ENCODE measurements at places on chromosomes 1 and 21.

- no peak for DNase-seq
Measured at GRCh38 chr1:228792601-228793000, 57.3 kb downstream of the RHOU start.

DNA sequence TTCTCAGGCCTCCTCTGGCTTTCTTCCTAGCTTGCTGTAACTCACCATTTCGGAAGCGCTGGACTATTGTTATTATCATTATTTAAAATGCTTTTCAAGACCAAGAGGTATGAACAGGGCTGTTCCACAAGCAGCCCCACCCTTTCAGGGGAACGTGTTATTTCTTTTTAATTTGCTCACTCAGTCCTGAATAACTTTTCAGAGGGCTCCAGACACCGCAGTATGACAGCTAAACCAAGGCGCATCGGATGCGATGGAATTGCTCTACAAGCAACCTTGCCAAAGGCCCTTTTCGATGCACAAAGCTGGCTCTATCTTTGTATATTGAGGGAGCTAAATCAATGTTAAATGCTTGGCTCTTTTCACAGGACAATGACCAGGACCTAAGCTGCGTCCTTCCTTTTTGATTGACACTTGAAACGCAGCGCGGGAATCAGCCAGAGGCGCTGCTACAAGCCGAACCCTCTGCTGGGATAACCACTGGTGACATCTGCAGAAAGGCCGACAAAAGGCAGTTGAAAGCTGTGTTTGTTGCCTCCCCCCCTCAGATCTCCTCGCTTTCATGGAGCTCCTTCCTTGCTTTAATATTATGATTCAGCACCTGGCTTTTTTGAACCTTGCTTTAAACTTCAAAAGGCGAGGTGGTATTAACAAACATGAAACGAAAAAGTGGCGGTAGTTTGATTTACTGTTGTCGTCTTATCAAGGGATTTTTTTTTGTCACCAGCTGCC, 204.7 kb upstream of the PROX1 start:
- DNase-seq = no peak

- DNase-seq = no peak
Measured at GRCh38 chr1:228838717-228839500, 103.6 kb downstream of the RHOU start.

DNA sequence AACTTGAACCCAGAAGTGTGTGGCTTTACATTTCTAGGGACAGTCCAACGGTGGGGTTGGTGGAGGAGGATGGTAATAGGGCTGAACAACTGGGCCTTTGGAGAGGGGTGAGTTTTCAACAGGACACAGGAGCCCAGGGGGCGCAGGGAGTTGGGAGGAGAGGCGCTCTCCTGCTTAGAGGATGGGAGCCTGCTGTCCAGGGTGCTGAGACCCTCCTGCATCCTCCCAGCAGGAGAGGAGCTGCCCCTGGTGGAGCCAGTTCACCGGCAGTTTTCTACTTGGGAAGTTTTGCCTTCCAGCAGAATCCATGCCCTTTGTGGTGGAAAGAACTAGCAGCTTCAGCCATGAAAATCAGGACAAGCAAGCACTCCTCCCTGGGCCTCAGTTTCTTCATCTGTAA, 8.6 kb downstream of the KCNC4 start:
- no peak for DNase-seq

GRCh38 chr1:202812176-202813026, 1.6 kb downstream of the PCAT6 start:
- no peak for DNase-seq

DNA sequence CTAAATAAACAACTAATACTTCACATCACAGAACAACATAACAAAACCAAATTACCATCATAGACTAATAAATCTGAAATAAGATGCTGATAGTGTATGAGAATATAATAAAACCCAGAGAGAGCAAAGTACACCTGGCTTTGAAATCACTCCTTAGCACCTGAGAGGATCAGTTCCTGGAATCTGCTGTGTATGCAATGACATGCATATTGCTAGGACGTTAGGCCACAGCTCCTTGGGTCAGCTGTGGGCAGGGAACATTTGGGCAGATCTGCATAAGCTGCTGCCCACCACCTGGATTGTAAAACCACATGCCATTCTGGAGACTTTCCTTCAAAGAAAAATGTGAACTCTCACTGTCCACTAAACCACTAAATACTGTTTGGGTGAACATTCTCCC, 81.1 kb downstream of the NR5A2 start:
- no peak for DNase-seq

- DNase-seq = no peak
Measured at GRCh38 chr1:84570436-84571149, 3.6 kb downstream of the CTBS start.

- DNase-seq = no peak
Measured at GRCh38 chr1:81455481-81455880, 345.3 kb upstream of the ADGRL2 start.

DNA sequence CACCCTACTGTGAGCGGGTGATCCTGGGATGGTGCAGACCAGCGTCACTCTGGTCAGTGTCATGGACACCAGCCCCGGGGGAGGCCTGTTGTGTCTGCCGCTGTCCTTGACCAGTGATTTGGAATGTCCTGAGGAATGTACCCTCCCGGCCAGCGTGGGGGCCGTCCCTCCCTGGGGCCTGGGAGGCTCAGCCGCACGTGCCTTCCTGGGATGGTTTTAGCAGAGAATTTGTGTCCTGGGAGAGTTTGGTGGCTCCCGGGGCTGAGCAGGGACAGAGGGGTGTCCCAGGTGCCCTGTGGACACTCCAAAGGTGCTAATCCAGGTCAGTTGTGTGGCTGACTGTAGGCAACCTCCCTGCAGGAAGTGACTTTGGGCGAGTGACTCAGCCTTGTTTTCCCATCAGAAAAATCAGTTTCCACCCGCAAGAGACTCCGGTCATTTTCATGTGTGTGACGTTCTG, 6.2 kb downstream of the ARHGEF16 start:
- DNase-seq = no peak

- DNase-seq = no peak
Measured at GRCh38 chr1:232686346-232686745, 56.4 kb upstream of the SIPA1L2 start.

DNA sequence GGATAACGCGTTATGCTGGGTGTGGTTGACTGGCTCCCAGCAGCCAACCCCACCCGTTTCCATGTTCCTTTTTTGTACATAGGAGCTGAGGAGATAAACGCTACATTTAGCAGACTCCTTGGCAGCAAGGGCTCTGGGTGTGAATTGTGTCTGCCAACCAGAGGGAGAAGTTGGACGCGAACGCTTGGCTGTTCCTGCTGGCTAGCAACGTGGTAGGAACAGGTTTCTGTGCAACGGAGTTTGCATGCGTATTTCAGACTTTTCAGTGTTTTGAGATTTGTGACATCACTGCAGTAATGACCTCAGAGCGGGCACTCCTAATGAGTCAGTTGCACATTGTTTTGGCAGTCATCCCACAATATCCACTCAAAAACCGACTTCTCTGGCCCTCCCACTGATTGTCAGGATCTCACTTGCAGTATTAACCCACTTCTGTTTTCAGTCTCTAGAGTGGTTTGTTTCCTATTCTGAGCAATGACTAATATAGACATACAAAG, 98.7 kb upstream of the RGS1 start:
- no peak for DNase-seq

DNA sequence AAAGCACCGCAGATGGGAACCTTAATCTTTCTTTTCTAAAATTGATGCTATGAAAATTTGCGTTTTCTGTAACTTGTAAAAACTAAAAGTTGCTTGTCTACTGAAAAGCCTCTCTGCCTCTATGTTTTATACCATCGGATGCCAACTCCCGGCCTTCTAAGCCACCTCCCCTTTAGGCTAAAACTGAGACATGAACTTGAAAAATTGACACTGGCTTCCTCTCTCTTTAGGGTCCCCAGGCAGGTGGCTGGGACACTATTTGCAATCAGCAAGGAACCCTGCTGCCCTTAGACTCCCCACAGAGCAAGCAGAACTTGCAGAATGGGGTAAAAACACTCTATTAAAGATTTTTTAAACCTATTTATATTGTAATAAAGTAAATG, 151.1 kb upstream of the CAMK1G start:
- DNase-seq = no peak

- DNase-seq = no peak
Measured at GRCh38 chr21:38173276-38174035, 83.3 kb upstream of the KCNJ15 start.

DNA sequence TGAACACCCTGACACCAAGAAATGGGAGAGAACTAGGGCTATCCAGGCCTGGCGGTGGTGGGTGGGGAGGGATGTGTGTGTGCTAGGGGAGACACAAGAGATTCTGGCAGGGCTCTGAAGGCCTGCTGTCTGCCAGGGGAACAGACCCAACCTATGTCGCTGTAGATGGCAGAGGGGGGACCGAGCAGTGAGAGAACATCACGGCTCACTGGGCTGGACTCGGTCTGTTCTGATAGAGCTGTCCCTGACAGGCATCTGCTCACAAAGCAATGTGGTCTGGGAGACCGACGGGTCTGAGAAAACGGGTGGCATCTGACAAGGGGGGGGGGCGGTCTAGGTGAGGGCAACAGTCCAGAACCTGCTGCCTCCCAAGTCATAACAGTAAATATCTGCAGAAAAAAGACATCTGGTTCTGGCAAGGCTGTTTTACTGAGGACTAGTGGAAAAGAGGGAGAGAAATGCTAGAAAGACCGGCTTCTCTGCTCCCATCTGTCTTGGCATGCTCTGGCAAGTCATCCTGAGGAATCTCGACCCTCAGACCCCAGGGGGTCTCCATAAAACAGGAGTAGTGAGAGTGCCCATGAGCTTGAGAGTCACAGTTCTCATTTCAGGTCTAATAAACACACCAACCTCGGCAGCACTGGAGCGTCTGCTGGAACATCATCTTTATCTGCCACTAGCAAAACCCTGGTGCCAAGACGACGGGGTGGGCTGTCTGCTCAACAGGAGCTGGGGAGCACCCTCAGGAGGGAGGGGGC, 36.5 kb downstream of the SLC66A1 start:
- no peak for DNase-seq

GRCh38 chr1:51877434-51878307, 856 bp downstream of the NRDC start:
- peak; percentile 2 for DNase-seq

DNA sequence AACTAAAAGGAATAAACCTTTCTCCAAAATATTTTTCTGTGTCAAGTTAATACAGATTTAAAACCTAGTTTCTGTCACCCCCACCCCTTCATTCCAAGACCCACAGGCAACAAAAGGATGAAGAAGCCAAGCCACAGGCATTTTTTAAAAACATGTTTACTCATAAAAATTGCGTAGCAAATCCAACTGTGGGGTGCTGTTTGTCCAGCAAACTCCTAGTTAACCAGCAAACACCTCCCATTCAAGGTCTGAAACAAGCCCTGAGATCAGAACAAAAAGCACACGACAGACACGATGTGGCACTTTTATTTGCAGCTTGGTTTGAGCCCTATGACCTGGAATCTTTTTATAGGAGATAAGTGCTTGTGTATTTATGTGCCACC, 149.9 kb upstream of the CAMK1G start:
- no peak for DNase-seq

GRCh38 chr1:51340380-51340779, 10.0 kb upstream of the TTC39A start:
- no peak for DNase-seq

DNA sequence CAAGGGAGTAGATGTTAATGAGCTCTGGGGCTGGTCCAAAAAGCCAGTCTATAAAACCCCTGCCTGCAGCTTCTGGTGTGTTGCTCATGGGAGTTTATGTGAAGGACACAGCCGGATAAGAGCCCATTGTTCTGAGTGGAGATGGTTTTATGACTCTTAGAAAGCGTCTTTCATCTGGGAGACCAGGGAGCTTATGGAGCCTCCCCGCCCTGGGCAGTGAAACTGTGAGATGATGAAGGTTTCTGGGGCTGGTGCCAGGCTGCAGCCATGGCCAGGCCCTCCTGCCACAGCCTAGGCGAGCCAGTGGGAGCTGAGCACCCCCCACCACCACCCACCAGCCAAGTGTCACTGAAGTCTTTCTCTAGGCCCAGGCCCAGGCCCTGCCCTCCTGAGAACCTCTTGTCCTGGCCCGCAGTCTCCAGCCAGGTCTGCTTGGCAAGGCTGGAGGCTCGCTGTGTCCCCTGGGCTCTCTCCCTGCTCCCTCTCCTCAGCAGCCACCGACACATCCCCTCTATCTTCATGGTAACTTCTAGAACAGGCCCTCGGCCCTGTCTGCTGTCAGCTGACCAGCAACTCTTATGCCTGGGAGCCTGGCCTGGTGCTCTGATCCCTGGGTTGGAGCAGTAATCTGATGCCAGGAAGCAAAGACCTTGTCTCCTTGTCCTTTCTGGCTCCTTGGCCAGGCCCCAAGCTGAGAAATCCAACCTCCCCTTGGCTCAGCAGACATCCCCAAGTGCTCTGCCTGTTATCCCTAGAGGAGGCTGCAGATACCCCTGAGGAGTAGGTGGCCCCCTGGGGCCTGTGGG, 7.6 kb upstream of the ARHGEF10L start:
- no peak for DNase-seq

DNA sequence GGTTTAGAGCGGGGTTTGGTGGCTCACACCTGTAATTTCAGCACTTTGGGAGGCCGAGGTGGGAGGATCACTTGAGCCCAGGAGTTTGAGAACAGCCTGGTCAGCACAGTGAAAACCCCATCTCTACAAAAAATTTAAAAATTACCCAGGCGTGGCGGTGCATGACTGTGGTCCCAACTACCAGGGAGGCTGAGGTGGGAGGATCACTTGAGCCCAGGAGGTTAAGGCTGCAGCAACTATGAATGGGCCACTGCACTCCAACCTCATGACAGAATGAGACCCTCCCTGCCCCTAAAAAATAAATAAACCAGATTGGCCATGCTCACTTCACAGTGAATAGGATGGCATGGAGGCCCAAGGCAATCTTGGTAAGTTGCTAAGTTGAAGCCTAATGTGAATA, 168.9 kb downstream of the RHOU start:
- DNase-seq = no peak

- DNase-seq = no peak
Measured at GRCh38 chr21:36381841-36382589, 3.2 kb upstream of the CHAF1B start.

GRCh38 chr1:5809207-5809788, 182.9 kb downstream of the NPHP4 start:
- DNase-seq = no peak

DNA sequence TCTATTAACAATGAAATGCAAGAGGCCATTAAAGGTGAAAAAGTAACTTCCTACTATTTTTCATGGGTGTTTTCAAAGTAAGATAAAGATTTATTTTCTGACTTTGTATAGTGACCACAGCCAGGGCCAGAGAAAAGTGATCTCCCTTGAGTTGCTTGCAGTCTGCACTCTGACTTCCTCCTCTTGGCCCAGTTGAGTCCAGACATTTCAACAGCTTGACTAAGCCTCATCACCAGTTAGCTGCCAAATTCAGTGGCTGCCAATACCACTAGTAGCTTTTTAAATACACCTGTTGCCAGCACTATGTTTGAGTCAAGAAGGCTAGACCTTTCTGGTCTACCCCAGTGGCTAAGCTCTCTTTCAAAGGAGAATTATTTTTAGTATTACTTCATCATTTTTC, 3.7 kb upstream of the NEK7 start:
- no peak for DNase-seq

GRCh38 chr1:161933592-161934588, 89.8 kb downstream of the OLFML2B start:
- no peak for DNase-seq
